Progenitor cell of endocrine pancreas (in vitro differentiated cells): ENCODE measurements at places on chromosomes 3 and 15. TPM values are rescaled to one million over a fixed set of nuclear protein-coding genes. Genes with fewer than 3 reads are reported as not detected.

DNA sequence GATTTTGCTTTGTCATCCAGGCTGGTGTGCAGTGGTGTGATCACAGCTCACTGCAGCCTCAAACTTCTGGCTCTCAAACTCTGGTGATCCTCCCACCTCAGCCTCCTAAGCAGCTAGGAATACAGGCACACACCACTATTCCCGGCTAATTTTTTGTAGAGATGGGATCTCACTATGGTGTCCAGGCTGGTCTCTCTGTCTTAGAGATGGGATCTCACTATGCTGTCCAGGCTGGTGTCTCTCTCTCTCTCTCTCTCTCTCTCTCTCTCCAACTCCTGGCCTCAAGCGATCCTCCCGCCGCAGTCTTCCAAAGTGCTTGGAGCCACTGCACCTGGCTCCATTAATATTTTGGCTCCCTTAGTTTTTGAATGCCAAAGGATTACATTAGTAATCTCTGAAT is 17.7 kb downstream of the USF3 start:
- DNase-seq, result no peak
- H3K27me3 ChIP-seq, result no peaks in the 10 kb centered on the region
- peaks cover 24% of the 10 kb centered on the region for H3K36me3 ChIP-seq
- H3K4me1 ChIP-seq, result peaks cover 8% of the 10 kb centered on the region
- H3K27ac ChIP-seq, result no peak overlapping the region

- H3K27me3 ChIP-seq, result no peaks in the 10 kb centered on the region
- no peak overlapping the region for H3K4me3 ChIP-seq
- peaks cover 3% of the 10 kb centered on the region for H3K36me3 ChIP-seq
- no peak overlapping the region for H3K27ac ChIP-seq
- H3K4me1 ChIP-seq, result peaks cover 11% of the 10 kb centered on the region
These were observed 7.5 kb downstream of the CSNK1G1 start for GRCh38 chr15:64348455-64348854.

- no peaks in the 10 kb centered on the region for H3K36me3 ChIP-seq
- H3K27me3 ChIP-seq, result no peaks in the 10 kb centered on the region
- no peak overlapping the region for H3K27ac ChIP-seq
These were observed 281.6 kb downstream of the PLCL2 start for GRCh38 chr3:17166369-17166768.

- H3K4me1 ChIP-seq, result peaks cover 3% of the 10 kb centered on the region
- H3K36me3 ChIP-seq, result no peaks in the 10 kb centered on the region
- no peak overlapping the region for H3K4me3 ChIP-seq
- peaks cover 18% of the 10 kb centered on the region for H3K27me3 ChIP-seq
- H3K27ac ChIP-seq, result no peak overlapping the region
- DNase-seq, result no peak
These were observed 31.0 kb upstream of the PDE8A start for GRCh38 chr15:84950570-84951111.

- H3K27me3 ChIP-seq, result no peaks in the 10 kb centered on the region
- no peaks in the 10 kb centered on the region for H3K4me1 ChIP-seq
- H3K4me3 ChIP-seq, result no peak overlapping the region
- DNase-seq, result no peak
- H3K27ac ChIP-seq, result no peak overlapping the region
These were observed 725.9 kb upstream of the NR2F2 start for GRCh38 chr15:95604634-95605036.

DNA sequence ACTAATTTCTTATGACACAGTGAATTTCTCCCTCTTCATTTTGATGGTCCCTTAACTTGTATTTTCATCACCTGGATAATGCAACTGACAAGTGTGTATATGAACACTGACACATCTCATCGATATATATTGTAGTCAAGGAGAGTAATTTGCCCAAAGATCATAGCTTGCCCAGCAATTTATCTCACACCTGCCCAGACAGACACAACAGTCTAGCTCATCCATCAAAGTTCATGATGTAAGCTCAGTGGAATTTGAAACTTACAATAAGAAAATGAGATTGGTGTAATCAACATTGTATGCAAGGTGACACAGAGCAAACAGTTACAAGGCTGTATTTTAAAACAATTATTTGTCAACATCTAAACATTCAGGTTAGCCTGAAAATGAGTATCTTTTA is 805.8 kb downstream of the NAALADL2 start:
- no peaks in the 10 kb centered on the region for H3K36me3 ChIP-seq
- DNase-seq, result no peak
- H3K27ac ChIP-seq, result no peak overlapping the region
- H3K27me3 ChIP-seq, result no peaks in the 10 kb centered on the region

DNA sequence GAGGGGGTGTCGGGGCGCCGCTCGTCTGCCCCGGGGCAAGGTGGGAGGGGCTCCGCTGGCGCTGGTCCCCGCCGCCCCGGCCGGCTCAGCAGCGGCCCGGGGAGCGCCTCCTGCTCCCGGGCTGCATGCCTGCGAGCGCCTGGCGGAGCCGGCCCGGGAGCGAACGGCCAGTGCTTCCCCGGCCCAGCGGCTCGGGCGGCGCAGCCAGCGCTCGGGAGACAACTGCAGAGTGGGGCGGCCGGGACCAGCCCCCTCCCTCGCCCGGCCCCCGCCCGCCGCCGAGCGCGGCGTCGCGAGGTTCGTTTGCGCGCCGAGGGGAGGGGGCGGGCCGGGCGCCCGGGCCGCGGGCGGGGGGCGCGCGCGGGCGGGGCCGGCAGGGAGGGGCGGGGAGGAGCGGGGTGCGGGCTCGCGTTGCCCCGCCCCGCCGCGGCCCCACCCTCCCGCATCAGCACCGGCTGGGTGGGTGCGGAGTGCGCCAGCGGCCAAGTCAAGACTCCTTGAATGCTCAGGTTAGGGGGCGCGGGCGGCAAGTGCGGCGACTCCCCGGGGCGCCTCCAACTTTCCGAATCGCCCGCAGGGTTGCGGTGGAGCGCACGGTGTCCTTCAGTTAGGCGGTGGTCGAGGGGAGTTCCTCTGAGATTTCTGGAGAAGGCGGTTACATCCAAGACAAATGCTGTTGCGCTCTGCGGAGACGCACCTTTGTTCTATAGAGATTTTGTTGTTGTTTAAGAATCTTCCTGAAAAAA is at the start of gene RGMA:
Gene RGMA, minus strand, starts transcription at position 231 of the 746 bp plus-strand sequence. CDS start 279 bp downstream, outside the sequence.
- H3K4me3 ChIP-seq, result peak within 1 kb of the TSS; percentile 74
- no peak for DNase-seq
- peaks cover 41% of the 10 kb centered on the region for H3K27me3 ChIP-seq
- H3K27ac ChIP-seq, result peak within 1 kb of the TSS; percentile 53
- no peaks in the 10 kb centered on the region for H3K36me3 ChIP-seq

- H3K27me3 ChIP-seq, result no peaks in the 10 kb centered on the region
- no peak overlapping the region for H3K27ac ChIP-seq
- H3K4me1 ChIP-seq, result no peaks in the 10 kb centered on the region
- no peak for DNase-seq
- H3K36me3 ChIP-seq, result no peaks in the 10 kb centered on the region
These were observed 1092.5 kb upstream of the EPHA6 start for GRCh38 chr3:95721938-95722337.

- peaks cover 4% of the 10 kb centered on the region for H3K36me3 ChIP-seq
- DNase-seq, result no peak
- peaks cover 36% of the 10 kb centered on the region for H3K4me1 ChIP-seq
- no peak overlapping the region for H3K4me3 ChIP-seq
- no peaks in the 10 kb centered on the region for H3K27me3 ChIP-seq
These were observed 31.6 kb downstream of the EIF4E3 start for GRCh38 chr3:71693641-71694040.

DNA sequence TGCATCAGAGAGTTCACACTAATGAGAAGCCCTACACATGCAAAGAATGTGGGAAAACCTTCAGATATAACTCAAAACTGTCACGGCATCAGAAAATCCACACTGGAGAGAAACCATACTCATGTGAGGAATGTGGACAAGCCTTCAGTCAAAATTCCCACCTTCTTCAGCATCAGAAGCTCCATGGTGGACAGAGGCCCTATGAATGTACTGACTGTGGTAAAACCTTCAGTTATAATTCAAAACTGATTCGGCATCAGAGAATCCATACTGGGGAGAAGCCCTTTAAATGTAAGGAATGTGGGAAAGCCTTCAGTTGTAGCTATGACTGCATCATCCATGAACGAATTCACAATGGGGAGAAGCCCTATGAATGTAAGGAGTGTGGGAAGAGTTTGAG is 10.2 kb downstream of the ZNF619 start:
- no peak overlapping the region for H3K27ac ChIP-seq
- no peaks in the 10 kb centered on the region for H3K4me1 ChIP-seq
- H3K36me3 ChIP-seq, result peaks cover 36% of the 10 kb centered on the region
- no peak overlapping the region for H3K4me3 ChIP-seq

- no peaks in the 10 kb centered on the region for H3K36me3 ChIP-seq
- DNase-seq, result no peak
- peak overlapping the region; percentile 3 for H3K4me3 ChIP-seq
- H3K27me3 ChIP-seq, result no peaks in the 10 kb centered on the region
These were observed 27.9 kb downstream of the ZNF710 start for GRCh38 chr15:90029024-90029423.

- H3K27me3 ChIP-seq, result peaks cover 40% of the 10 kb centered on the region
- no peaks in the 10 kb centered on the region for H3K36me3 ChIP-seq
- H3K4me3 ChIP-seq, result peak overlapping the region; percentile 94
- H3K27ac ChIP-seq, result peak overlapping the region; percentile 98
These were observed 668 bp downstream of the THRB start for GRCh38 chr3:24493746-24494617.

DNA sequence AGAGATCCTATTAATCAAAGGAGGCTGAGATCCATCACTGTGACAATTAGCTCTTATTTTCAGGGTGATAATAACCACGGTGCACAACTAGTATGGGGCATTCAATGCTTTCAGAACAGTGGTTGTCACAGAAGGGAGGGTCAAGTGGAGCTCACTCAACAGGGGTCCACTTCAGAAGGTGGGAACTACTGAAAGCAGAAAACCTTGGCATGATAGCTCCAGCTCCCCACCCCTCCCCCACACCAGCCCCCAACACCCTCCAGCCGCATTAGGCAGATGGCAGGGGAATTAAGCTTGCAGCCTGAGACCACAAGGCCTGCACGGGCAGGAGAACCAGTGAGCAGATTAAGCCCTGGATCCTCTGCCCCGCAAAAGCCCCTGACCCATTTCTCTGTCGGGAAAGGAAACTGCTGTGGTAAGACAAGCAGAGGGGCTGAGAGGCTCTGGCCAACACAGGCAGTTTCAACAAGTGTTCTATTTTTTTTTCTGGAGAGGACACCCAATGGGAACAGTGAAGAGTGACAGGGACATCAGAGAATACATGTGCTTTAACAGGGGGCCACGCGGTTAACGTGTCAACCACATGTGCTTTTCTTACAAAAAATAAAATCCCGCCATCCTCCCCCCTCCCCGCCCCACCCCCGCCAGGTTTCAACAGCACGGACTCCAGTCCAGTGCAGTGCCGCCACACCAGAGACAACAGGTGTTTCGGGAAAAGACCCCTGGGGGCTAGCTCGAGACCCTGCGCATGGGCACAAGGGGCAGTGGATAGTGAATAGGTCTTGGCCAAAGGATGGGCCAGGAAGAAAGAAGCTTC is 997 bp downstream of the FYCO1 start:
- peaks cover 18% of the 10 kb centered on the region for H3K27me3 ChIP-seq
- H3K36me3 ChIP-seq, result no peaks in the 10 kb centered on the region
- H3K4me3 ChIP-seq, result peak overlapping the region; percentile 88
- peak overlapping the region; percentile 89 for H3K27ac ChIP-seq

DNA sequence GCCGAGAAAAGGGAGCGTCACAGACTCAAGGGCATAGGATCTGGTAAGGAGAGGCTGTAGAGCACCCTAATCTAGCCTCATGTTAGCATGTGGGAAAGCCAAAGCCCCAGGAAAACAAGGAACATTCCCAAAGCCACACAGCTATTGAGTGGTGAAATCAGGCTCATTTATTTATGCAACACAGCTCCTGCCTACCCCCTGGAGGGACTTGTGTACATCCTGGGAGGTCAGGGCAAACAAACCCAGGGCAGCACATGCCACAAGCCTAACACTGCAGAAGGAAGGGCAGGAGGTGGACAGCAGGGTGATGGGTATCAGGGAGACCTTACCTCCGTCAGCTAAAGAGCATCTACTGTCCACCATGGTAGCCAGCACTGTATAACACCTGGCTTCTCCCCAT is 283.5 kb downstream of the RPLP1 start:
- H3K36me3 ChIP-seq, result no peaks in the 10 kb centered on the region
- no peak overlapping the region for H3K27ac ChIP-seq
- peaks cover 25% of the 10 kb centered on the region for H3K4me1 ChIP-seq
- DNase-seq, result no peak
- H3K4me3 ChIP-seq, result no peak overlapping the region
- H3K27me3 ChIP-seq, result peaks cover 59% of the 10 kb centered on the region

- H3K27ac ChIP-seq, result no peak overlapping the region
- peaks cover 11% of the 10 kb centered on the region for H3K27me3 ChIP-seq
These were observed 8.9 kb upstream of the CTDSPL start for GRCh38 chr3:37852771-37853170.

DNA sequence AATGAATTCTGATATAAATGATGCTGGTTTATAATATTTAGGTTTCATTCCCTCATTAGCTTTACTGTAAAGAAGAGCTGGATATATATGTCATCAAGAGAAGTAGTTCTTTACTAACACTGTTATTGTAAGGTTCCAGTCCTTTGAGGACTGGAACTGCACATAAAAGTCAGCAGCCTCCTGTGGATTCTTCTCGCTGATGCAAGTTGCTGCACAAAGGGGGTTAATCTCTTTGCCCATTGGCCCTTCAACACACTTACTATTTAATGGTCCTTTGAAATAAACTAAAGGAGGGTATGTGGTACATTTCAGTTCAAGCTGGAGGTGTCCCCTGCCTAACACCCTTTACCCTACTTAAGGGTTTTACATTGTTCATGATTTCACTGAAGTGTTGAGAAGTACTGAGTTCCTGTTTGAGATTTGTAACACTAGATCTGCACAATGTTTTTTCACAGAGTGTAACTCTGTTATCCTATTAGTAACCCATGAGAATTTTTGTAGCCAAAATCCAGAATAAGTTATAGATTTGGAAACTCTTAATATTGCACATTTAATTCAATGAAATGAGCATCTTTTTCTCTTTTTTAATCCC is 43.9 kb downstream of the NR2C2 start:
- H3K4me1 ChIP-seq, result peaks cover 26% of the 10 kb centered on the region
- no peak overlapping the region for H3K27ac ChIP-seq
- DNase-seq, result no peak
- no peaks in the 10 kb centered on the region for H3K27me3 ChIP-seq
- H3K36me3 ChIP-seq, result no peaks in the 10 kb centered on the region

GRCh38 chr3:87436781-87437543 is 160.6 kb upstream of the POU1F1 start:
- H3K27me3 ChIP-seq, result no peaks in the 10 kb centered on the region
- H3K27ac ChIP-seq, result no peak overlapping the region
- no peak overlapping the region for H3K4me3 ChIP-seq
- H3K4me1 ChIP-seq, result peaks cover 4% of the 10 kb centered on the region

GRCh38 chr15:43329217-43329959 is 985 bp downstream of the LCMT2 start:
- peaks cover 16% of the 10 kb centered on the region for H3K4me1 ChIP-seq
- H3K27ac ChIP-seq, result peak overlapping the region; percentile 97
- peaks cover 5% of the 10 kb centered on the region for H3K36me3 ChIP-seq
- peak; percentile 18 for DNase-seq
- peak overlapping the region; percentile 92 for H3K4me3 ChIP-seq
- H3K27me3 ChIP-seq, result peaks cover 12% of the 10 kb centered on the region

Gene ABI3BP
- total RNA-seq, result not detected in 2 replicates

Gene RTP1
- not detected in 2 replicates for total RNA-seq

Gene GPR149
- not detected in 2 replicates for total RNA-seq

Gene GABRR3
- not detected in 2 replicates for total RNA-seq

Gene C2CD4A
- 0.17 and 0.20 TPM in 2 replicates for total RNA-seq

Gene ABHD10
- total RNA-seq, result 29.2 and 31.9 TPM in 2 replicates

Gene GATM
- total RNA-seq, result 64.1 and 75.5 TPM in 2 replicates

Gene SYNPR
- total RNA-seq, result 13.2 and 13.3 TPM in 2 replicates

Gene GOLGA8J
- total RNA-seq, result not detected in 2 replicates
